Hypothalamus (tissue), 51 donors: ENCODE measurements at places on chromosomes 13 and 19.

DNA sequence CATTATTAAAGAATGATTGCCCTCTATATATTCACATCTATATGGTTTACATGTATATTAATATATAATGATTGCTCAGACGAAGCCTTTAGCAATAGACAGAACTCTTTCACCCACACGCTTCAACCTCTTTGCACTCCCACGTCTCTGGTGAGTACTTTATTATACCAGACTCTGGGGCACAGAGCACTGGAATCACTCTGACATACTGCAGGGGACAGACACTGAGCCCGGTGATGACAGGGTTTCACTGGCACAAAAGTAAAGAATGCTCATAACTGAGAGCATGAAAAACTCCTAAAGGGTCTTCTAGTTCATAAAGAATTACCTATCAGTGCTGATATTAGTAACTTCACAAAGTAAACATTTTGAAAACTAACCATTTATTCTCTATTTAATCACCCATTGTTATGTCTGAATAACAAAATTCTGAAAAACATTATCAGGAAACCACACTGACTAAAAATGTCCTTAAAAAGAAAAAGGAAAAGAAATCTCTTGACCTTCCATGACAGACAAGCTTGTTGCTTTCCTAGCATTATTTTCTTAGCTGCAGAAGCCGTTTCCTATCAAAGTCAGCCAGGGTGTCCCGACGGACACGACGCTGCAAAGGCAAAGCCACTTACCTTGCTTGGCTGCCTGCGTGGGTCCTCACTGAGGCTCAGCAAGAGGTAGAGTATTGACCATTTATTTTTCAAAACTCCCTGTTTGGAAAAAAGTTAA, 29.1 kb downstream of the TUBGCP3 start:
- DNase-seq = no peak

GRCh38 chr19:54473071-54473891, at the start of gene CDC42EP5:
Gene CDC42EP5, minus strand, starts transcription at chr19:54473296. Its CDS starts 7,749 bp downstream, at chr19:54465547.
- DNase-seq = no peak

DNA sequence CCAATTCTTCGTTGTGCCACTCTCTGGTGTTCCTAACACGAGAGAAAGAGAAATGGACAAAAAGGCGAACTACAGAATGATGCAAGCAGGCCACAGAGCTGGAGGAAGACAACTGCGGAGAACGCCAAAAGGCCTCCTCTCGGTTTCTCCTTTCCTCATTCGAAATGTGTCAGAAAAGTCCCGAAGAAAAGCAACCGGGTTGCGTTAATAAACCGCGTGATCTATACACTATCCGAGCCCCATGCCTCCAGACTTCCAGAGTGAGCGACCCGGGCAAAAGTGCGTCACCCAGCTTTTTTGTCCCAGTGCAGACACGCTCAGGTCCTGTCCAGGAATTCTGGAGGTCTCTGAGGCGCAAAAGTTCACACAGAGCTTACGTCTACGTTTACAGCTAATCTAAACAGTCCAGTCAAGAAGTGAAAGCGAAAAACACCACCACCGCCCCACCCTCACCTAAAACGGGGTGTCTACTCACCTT, 413 bp downstream of the N4BP2L2 start:
- DNase-seq = no peak

DNA sequence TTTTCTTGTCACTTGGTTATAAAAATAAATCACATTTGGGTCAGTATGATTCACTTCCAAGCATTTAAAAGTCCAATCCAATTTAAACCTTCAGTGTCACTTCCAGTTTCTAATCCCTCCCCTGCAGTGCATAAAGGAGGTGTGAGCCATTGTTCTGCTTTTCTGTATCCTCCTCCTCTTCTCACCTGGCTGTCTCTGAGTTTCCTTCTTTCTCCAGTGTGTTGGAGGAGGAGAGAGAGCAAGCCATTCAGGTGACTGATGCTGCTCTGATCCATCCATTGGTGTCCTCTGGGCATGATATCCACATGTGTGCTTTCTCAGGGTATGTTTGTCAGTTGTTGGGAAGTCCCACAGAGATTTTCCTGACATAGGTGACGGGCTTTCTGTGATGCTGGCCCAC, 1.2 kb downstream of the NUDT15 start:
- no peak for DNase-seq

DNA sequence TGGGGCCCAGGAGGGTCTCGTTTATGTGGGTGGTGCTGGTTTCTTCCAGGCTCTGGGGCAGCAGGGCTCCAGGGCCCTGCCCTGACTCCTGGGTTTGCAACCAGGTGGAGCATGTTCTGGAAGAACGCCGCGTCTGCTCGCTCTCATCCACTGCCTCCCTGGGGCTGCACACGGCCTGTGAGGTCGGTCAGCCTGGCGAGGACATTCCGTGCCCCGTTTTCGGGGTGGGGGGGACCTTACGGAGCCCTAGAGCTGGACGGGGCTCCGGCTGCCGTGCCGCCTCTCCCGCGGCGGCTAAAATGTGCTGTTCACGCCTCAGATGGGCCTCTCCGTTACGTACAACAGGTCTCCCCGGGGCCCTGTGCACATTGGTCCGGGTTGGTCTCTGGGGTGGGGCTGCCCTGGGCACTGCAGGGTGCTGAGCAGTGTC, 3.3 kb downstream of the GNA11 start:
- DNase-seq = no peak

- DNase-seq = no peak
Measured at GRCh38 chr19:21491146-21491545, 14.3 kb upstream of the ZNF429 start.

- no peak for DNase-seq
Measured at GRCh38 chr13:28494778-28495537, at the start of gene FLT1. Gene FLT1, minus strand, starts transcription at chr13:28495128. Its CDS starts 285 bp downstream, at chr13:28494843.

DNA sequence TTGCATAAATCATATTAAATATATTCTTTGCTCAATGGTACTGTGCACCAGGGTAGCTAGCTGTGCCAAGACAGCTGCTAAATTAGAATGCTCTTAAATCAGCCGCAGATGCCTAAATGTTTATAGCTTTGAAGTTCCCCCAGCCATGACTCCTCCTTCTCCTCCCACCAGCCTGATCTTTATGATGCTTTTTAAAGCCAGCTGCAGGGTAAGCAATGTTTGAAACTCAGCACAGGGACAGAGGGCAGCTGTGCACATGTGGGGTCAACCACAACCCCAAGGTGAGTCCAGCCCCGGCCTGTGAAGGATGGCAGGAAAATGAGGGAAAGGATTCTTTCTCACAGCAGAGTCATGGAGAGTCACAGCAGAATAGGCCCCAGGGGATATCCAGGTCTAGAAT, 635.7 kb downstream of the UQCRFS1 start:
- DNase-seq = no peak

DNA sequence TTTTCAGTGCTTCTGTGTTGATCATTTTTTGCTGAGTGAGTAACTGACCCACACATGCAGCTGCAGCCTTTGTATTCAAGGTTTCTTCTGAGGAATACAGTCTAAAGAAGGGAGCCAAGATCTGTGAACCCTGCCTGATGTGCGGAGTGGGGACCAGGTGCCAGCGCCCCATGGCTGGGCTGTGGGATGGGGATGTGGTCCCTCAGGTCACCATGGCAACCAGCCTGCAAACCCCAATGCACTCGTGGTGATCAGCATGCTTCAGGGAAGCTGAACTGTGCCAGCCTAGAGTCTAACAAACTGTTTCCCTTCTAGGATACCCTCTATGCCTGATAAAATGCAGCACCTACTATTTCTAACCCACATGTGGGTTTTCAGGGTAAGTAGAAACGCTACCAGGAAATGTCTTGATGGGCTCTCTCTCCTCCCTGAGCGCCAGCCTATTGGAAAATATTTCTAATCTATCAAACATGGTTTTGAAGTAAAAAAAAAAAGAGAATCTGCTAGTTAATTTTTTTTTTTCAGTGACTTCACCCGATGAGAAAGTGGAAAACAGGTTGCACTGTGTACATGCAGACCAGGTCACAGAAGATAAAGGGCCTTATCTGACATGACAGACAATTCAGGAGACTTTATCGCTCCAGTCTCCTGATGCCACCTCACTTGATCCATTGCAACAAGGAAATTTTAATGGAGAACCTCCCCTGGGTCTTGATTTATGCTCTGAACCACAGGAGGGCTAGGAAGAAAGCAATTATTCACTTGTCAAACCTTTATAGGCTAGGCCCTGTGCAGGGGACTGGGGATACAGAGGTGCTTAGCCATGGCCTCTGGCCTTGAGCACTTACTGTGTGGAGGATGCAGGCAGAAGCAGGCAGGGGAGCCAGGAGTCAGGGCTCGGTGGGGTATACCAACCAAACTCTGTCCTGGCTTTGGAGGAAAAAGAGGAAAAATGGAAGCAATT, 51.1 kb downstream of the RASL11A start:
- DNase-seq = no peak
